Activated CD4-positive, alpha-beta T cell treated with anti-CD3 and anti-CD28 coated beads, Interleukin-2, amount 10 ng/mL, durations not matched to agents 7 days and 5 days (primary cell): ENCODE measurements at places on chromosomes 12 and 14. TPM values are rescaled to one million over a fixed set of nuclear protein-coding genes. Genes with fewer than 3 reads are reported as not detected.

The NR4A1 gene
- 2.7 TPM for total RNA-seq

DNA sequence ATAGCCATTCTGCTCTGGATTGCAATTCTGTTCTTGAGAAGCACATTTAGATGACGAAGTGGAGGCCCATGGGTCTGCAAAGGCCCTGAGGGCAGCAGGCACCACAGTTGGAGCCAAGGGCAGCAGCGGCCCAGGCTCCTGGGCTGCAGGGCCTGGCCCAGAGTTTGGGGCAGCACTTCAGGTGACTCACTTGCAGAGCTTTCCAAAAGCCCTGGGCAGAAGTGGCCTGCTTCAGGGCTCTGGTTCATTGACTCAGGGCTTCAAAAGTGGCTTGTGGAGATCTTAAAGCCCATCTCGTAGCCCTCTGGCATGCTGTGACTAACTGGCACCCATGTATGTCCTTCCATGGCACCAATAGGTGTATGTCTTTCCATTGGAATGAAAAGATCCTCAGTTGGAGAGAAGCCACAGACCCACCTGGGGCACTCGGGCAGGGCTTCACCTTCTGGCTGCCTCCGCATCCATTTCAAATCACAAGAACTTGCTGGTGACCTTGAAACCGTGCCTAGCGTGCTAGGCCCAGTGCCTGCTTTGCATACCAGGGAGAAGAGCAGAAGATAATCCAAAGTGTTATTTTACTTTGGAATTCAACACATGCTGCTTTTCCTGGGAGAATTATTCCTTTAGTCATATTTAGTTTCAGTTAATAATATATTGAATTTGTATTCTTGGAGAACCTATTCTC is 106.7 kb downstream of the PRMT8 start:
- no peak overlapping the region for H3K4me3 ChIP-seq
- H3K27ac ChIP-seq: no peak overlapping the region
- no peaks in the 10 kb centered on the region for H3K36me3 ChIP-seq

GRCh38 chr12:57693317-57693658 is 644 bp upstream of the OS9 start:
- H3K4me1 ChIP-seq: peaks cover 5% of the 10 kb centered on the region
- no peak overlapping the region for H3K27ac ChIP-seq
- no peak overlapping the region for H3K4me3 ChIP-seq
- H3K27me3 ChIP-seq: peaks cover 24% of the 10 kb centered on the region

GRCh38 chr12:30010071-30011052 is 226.6 kb upstream of the TMTC1 start:
- H3K4me3 ChIP-seq: no peak overlapping the region
- H3K36me3 ChIP-seq: no peaks in the 10 kb centered on the region
- no peaks in the 10 kb centered on the region for H3K4me1 ChIP-seq
- H3K27ac ChIP-seq: no peak overlapping the region
- no peak for DNase-seq
- H3K27me3 ChIP-seq: no peaks in the 10 kb centered on the region

DNA sequence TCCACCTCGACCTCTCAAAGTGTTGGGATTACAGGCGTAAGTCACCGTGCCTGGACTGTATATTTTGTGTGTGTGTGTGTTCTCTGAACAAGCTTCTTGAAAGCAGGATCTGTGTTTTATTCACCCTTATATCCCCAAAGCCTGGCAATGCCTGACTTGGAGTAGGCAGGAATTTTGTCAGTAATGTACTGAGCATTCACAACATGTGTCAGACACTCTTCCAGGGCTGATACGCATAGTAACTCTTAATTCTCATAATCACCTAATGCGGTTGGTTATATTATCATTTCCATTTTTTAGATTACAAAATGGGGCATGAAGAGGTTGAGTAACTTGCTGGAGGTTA is 50.4 kb upstream of the PLEKHG3 start:
- H3K27ac ChIP-seq: no peak overlapping the region
- peaks cover 12% of the 10 kb centered on the region for H3K27me3 ChIP-seq
- no peaks in the 10 kb centered on the region for H3K36me3 ChIP-seq
- no peak overlapping the region for H3K4me3 ChIP-seq
- peaks cover 12% of the 10 kb centered on the region for H3K4me1 ChIP-seq
- no peak for DNase-seq

GRCh38 chr12:93572712-93573551 is 457 bp downstream of the SOCS2 start:
- H3K27me3 ChIP-seq: peaks cover 16% of the 10 kb centered on the region
- peaks cover 51% of the 10 kb centered on the region for H3K36me3 ChIP-seq
- DNase-seq: peak; percentile 7
- peaks cover 33% of the 10 kb centered on the region for H3K4me1 ChIP-seq
- peak overlapping the region; percentile 92 for H3K4me3 ChIP-seq

- H3K27me3 ChIP-seq: peaks cover 4% of the 10 kb centered on the region
- H3K36me3 ChIP-seq: no peaks in the 10 kb centered on the region
- no peaks in the 10 kb centered on the region for H3K4me1 ChIP-seq
- no peak for DNase-seq
- H3K4me3 ChIP-seq: no peak overlapping the region
- H3K27ac ChIP-seq: no peak overlapping the region
Measured at GRCh38 chr12:90951432-90952105, 3.4 kb downstream of the CCER1 start.

GRCh38 chr12:20800160-20800559 is 10.3 kb upstream of the SLCO1B3 start:
- no peak for DNase-seq
- H3K36me3 ChIP-seq: no peaks in the 10 kb centered on the region
- no peaks in the 10 kb centered on the region for H3K27me3 ChIP-seq
- no peak overlapping the region for H3K4me3 ChIP-seq
- H3K4me1 ChIP-seq: no peaks in the 10 kb centered on the region
- no peak overlapping the region for H3K27ac ChIP-seq

The FOXN4 gene
- total RNA-seq: not detected

- no peak overlapping the region for H3K27ac ChIP-seq
- no peaks in the 10 kb centered on the region for H3K36me3 ChIP-seq
- H3K4me1 ChIP-seq: no peaks in the 10 kb centered on the region
- no peak for DNase-seq
Measured at GRCh38 chr12:108483213-108484059, 31.6 kb upstream of the FICD start.
